GM04504 (cell line): ENCODE measurements at places on chromosomes 1 and 21.

- no peak for DNase-seq
These were observed 112.3 kb upstream of the PRDX6 start for GRCh38 chr1:173364827-173365226.

DNA sequence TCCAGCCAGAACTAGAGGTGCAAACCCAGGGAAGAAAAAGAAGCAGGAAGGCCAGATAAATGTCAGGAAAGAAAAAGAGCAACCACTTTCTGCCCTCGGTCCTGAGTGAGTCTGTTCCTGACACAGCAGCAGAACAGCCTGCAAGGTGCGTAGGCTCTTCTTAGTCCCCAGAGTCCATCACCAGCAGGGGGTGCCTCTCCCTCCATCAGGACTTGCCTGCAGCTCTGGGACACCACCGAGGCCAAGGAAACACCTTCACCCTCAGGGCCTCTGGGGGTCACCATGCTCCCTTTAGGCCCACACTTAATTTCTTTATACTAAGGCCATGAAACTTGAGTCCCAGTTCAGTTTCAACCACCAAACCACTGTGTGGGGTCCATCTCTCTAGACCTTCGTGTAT, 43.7 kb upstream of the NFASC start:
- no peak for DNase-seq

DNA sequence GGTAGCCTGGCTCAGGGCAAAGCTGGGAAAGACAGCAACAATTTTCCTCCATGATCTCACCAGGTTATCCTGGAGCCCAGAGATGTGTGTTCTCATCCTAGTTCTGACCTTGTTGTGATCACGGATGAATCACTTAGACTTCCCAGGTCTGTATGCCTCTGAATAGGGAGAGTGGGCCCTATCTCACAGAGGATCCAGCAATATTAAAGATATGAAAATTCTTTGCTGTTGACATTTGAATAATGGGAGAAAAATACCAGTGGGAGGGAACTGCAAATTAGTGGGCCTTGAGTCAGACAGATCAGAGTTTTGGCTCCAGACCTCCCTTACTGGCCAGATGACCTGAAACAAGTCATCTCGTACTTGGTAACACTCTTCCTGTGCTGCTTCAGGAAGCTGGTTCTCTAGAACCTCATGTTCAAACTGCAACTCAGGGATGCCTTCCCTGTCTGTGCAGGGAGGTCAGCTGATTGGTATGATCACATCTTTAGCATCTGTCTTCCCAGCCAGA, 32.8 kb upstream of the RNF19B start:
- peak; percentile 66 for DNase-seq

GRCh38 chr1:46735708-46736324, 16.9 kb upstream of the EFCAB14 start:
- no peak for DNase-seq

DNA sequence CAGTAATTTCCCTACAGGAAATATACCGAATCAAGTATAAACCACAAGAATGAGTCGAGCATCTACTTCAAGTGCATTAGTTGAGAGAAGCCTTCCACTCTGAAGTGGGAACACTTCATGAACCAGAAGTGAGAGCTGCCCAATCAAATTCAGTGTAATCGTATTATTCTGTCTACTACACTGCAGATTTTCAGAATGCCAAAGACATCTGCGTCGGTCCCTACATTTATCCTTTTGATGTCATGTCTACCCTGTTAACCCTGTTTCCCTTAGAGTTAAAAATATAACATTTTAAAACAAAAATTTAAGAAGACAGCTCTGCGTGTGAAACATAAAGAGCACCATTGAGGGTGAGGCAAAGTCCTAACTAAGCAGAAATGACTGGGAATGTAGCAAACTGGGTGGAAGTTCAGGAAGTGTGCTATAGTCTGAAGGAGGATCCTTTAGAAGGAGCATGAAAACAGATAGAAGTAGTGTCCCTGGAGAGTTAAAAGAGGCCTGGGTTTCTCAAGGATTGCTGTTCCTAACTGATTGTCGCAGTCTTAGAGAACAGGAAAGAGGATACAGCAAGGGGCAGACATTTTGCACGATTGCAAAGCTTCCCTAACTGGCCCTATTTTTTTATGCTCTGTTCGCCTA, 291.2 kb downstream of the PTPRC start:
- peak; percentile 12 for DNase-seq

DNA sequence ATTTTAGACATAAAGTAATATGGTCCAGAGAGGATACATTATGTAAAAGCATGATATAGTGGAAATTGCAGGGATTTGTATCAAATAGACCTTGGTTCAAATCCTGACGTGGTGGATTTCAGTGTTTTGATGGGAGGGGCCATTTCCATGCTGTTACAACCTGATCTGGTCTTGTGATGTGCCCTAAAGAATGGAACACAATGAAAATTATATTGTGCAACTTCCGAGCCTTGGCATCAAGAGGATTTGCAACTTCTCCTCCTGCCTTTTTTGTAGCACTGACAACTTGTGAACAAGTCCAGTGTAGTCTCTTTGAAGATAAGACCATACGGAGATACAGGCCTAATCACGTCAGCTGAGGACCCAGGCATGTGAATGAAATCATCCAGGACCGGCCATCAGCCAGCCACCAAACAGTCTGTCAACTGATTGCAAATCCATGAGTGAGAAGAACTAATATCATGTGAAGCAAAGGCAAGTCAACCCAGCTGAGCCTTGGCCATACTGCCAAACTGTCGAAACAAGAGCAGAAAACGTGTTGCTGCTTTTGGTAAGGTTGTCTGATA, 412.1 kb downstream of the DPYD start:
- no peak for DNase-seq

GRCh38 chr1:8343464-8344001, 25.6 kb downstream of the SLC45A1 start:
- DNase-seq = peak; percentile 94
